ENCODE measurements at places on chromosomes 1 and 21. TPM values are rescaled to one million over a fixed set of nuclear protein-coding genes. Genes with fewer than 3 reads are reported as not detected.

AMIGO1 gene
- total RNA-seq = 1.2 TPM

GRCh38 chr21:36754241-36754898, 55.5 kb downstream of the SIM2 start:
- no peak for DNase-seq

DNA sequence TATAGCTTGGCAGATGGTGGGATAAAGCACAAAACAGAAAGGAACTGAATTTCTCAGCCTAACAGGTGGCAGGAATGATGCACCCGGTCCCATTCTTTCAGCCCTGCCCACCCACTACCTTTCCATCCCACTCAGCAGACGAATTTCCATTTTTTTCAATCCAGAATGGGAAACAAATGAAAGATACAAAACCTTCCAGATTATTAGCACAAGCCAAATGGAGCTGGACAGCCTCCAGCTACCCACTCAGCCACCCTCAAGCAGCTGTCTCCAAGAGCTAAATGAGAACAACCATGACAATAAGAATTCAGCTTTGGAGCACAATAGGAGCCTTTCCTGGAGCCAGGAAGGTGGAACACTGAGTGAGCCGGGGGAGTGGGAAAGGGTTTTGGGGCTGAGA, 96.3 kb upstream of the ST6GALNAC5 start:
- no peak for DNase-seq

DNA sequence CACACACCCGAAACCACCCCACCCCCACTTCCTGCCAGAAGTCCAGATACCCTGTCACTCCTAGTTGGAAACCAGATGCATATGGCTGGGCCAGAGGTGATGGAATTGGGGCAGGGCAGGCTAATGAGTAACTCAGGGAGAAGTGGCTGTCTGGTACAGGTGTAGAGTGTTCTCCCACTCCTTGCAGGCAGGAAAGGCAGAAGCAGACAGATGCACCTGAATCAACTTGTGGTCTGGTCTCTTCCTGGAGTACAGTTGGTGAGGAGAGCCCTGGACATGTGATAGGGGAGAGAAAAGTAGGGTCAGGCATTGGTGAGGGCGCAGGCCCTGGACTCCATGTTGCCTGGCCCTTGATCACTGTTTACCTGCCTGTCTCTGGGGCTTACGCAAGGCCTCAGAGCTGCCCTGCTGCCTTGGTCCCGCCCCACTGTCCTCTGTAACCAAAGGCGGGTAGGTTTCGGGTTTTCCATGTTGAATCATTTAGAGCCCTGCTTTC, 2.5 kb downstream of the CGN start:
- no peak for DNase-seq

GRCh38 chr1:23742670-23743286, 493 bp upstream of the ELOA start:
- DNase-seq = no peak

DNA sequence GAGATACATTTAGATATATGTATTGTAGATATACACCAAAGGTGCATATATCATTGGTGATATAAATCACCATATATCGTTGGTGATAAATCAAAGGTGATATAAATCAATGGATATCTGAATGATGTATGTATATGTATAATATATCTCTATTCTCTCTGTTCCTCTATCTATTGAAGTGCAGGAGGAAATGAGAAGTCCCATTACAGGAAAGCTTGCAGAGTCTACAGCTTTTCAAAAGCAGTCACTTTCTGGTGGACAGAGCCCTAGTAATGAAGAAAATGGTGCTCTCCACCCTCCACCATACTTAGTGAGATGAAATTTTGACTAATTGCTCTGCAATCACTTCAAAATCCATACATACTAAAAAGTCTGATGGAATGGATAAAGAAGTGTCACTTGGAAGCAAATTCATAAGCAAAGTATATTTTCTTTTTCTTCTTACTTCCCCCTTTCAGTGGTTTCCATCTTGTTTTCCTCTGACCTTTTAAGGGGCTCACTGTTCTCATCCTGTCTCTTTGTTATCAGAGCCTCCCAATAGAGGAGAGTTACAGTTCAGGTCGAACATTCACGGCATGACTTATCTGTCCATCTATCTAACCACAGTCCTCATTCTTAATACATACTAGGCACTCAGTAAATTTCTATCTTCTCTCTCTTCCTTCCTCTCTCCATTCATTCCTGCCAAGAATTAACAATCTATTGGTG, 227.2 kb downstream of the KCNJ6 start:
- no peak for DNase-seq

CCDC185 gene
- total RNA-seq = not detected

GRCh38 chr1:109105881-109106280, 8.0 kb upstream of the ELAPOR1 start:
- DNase-seq = no peak

DNA sequence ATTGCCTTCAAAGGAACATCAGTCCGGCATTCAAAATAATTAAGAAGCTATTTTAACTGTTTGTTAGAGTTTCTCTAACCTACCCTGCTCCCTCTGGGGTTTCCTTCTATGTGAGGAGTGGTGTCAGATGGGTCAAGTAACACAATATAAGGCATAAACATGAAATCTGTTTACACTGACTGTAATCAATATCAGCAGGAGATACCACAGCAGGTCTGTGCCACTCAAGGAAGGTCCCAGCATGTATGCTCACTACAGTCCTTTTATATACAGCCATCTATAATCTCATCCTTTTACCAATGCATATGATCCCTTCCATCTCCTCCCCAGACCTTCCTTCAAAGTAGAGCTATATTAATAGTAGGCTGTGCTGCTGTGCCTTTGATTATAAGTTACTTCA, 25.4 kb downstream of the EEIG2 start:
- no peak for DNase-seq

DNA sequence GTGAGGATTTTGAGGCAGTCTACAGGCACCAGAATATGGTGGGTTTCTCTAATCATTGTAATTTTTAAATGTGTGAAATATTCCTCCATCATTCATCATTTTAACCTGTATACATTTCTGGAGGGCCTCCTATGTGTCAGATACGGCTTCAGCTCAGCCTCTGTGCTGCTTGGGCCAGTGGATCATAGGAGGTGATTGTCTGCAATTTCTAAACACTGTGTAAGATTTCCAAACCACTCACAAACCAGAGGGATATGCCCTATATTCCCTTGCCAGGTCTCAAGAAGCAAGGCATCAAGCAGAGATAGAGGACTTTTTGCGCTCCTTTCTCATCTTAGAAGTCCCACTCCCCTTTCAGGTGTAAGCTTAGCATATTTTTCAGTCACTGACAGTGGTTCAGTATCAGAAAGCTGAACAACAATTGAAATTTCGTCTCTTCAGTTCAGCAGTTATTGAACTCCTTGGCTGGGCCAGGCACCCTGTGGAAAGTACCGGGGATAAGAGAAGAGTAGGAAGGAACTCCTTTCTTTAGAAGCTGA, 190.9 kb downstream of the NFIA start:
- DNase-seq = no peak

DNA sequence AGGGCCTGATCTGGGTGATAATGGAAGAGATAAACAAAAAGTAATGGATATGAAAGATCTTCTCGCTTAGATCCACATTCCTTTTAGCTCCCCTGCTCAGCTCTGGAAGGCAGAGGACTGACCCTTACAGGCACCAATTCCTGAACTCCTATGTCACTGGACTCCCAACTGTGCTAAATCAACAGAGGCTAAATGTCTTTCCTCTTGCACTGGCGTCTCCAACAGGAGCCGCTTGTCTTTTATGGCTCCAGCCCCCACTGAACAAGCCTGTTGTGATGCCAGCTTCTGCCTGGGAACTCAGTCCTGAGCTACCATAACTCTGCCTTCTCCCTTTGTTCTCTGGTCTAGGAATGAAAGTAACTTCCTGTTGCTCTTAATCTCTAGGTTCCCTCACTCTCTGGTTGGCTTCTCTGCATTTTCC, 142.1 kb upstream of the COL11A1 start:
- DNase-seq = peak; percentile 0

- no peak for DNase-seq
Measured at GRCh38 chr21:29218749-29219148, 80.0 kb upstream of the BACH1 start.
